HTR-8/SVneo (cell line): ENCODE measurements at places on chromosomes 7 and 10.

DNA sequence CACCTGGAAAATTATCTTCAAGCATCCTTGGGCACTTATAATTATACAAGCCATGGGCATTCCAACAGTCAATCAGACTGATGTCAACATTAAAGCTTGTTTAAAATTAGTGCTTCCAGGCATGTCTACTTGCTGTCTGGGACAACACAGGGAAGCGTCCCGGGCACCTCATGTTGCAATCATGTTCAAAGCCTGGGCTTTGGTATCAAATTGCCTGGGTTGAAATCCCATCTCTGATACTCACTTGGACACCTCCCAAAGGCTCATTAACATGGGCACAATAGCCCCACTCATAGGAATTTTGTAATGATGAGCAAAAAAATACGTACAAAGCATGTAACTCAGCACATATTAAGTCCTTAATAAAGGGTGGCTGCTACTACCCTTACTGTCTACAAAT is 14.4 kb downstream of the AIFM2 start:
- DNase-seq, result no peak

GRCh38 chr7:42104231-42104630 is 132.8 kb downstream of the GLI3 start:
- DNase-seq, result no peak

GRCh38 chr10:775245-776075 is 86.0 kb upstream of the DIP2C start:
- DNase-seq, result peak; percentile 65

DNA sequence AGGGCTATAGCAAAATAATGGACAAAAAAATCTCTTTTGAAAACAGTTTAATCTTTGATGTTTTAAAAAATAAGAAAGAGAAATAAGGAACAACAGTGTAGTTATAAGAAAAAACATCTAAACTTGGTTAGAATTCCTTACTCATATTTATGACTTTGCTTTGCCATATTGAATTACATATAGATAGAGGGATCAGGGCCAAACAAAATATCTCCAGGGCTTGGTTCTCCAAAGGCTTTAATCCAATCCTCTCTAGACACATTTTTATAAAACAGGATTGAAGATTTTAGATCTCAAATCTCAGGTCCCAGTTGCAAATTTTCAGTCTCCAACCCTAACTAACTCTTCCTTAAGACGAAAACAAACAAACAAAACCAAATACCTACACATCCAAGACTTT is 72.6 kb upstream of the RHOBTB1 start:
- no peak for DNase-seq

- no peak for DNase-seq
These were observed 459 bp downstream of the SUGCT start for GRCh38 chr7:40135317-40135610.

GRCh38 chr7:22695476-22696132 is 31.4 kb upstream of the IL6 start:
- no peak for DNase-seq

GRCh38 chr7:150373049-150373801 is 4.6 kb downstream of the REPIN1 start:
- no peak for DNase-seq

DNA sequence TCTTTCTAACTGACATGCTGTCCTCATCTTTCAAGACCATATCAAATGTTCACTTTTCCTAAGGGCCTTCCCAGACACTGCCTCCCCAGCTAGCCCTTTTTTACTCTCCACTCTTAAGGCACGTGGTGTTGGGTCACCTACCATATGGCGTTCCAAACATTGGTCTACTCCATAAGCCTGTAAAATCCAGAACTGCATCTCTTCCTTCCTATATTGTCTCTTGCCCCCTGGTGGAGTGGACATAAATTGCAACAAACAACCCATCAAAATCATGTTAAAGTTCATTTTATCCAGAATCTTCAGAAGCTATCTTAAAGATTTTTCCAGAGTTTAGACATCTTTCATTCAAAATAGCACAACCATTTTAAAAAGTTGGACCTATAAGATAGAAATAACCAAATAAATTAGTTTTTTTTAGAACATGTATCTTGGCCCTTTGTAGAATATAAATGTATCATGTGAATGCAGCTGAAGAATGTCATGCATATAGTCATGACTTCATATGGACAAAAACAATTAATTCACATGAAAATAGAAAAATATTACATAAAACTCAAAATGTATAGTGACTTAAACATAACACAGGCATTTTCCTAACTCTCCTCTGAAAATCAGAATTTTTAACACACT is 180.6 kb upstream of the CHRM2 start:
- DNase-seq, result no peak

DNA sequence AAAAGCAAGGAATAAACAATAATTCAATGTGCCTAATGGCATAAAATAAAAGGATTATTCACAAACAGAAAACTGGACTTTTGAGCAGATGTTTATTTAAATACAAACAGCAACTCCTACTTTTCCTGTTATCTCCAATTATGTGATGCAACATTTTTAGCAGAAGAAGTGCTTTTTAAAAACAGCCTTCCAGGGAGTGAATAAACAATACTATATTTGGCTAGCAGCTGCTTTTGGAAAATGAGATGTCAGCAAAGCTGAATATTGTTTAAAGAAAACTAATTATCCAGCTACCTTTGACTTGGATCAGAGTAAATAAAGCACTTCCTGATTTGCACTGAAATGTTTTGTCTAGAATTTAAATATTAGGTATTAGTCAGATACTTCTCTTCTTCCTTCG is 23.2 kb downstream of the CDK1 start:
- DNase-seq, result no peak

GRCh38 chr10:55214608-55215007 is 413.6 kb upstream of the PCDH15 start:
- DNase-seq, result no peak

GRCh38 chr10:31153161-31153560 is 121.5 kb upstream of the ZNF438 start:
- DNase-seq, result no peak

DNA sequence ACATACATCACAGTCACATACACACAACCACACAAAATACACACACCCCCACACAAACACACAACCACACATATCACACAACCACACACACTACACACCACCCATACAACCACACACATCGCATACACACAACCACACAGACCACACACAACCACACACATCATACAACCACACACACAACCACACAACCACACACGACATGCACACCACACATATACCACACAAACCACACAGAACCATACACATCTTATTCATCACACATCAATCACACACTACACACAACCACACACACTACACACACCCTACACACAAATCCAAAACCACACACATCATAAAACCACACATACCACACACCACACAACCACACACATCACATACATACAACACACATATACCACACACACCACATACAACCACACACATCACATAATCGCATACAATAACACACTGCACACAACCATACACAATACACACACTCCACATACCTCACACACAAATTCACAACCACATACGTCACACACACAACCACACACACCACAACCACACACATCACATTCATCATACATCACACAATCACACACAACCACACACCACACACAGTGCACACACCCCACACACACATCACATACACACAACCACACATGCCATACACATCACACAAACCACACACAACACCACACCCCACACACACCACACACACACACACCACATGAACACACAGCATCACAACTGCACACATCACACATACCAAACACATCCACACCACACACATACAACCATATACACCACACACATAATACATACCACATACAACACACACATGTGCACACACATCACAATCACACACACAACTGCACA is 30.4 kb downstream of the GPRIN2 start:
- DNase-seq, result no peak
